ENCODE measurements at places on chromosomes 4 and X. TPM values are rescaled to one million over a fixed set of nuclear protein-coding genes. Genes with fewer than 3 reads are reported as not detected.

- no peak overlapping the region for H3K27ac ChIP-seq
- no peak overlapping the region for H3K4me3 ChIP-seq
- no peak for DNase-seq
- H3K27me3 ChIP-seq = no peaks in the 10 kb centered on the region
- H3K4me1 ChIP-seq = no peaks in the 10 kb centered on the region
Measured at GRCh38 chrX:52352551-52352950, 16.3 kb upstream of the XAGE2 start.

DNA sequence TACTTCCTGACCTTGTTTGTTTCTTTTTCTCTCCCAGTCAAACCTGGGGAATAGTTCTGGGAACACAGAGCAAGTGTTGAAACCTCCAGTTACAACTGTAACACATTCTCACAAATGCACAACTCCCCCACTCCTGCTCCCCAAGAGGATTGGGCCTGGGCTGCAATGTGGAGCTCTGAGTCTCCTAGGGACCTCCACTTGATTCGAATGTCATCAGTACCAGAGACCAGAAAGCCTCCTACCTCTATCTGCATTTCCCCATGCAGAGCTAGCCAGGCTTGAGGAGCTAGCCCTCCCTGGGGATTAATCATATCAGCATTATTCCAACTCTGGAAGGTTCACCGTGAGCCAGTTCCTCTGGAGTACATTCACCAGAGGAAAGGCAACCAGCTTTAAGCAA is 41.7 kb upstream of the CITED1 start:
- no peak overlapping the region for H3K27ac ChIP-seq
- no peaks in the 10 kb centered on the region for H3K36me3 ChIP-seq
- no peaks in the 10 kb centered on the region for H3K27me3 ChIP-seq
- no peak overlapping the region for H3K4me3 ChIP-seq
- no peak for DNase-seq

- DNase-seq = no peak
- H3K4me1 ChIP-seq = no peaks in the 10 kb centered on the region
- no peaks in the 10 kb centered on the region for H3K36me3 ChIP-seq
- no peak overlapping the region for H3K4me3 ChIP-seq
- no peaks in the 10 kb centered on the region for H3K27me3 ChIP-seq
- no peak overlapping the region for H3K27ac ChIP-seq
Measured at GRCh38 chrX:41862562-41863184, 60.7 kb downstream of the CASK start.

DNA sequence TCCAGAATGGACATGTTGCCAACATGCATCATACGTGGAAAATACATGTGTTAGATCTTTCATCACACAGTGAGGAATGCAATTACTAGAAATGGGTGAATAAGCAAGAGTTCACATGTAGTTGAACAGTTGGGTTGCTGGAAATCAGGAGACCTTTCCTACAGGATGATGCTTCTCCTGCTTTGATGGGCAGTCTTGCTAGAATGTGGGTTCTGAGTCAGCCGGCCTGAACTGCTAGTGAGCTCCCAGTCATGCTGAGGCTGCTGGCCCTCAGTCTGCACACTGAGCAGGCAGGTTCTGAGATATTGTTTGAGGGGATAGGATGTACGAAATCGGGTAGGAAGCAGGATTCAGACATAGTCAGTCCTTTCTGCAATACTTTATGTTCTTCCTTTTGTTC is 20.2 kb downstream of the MSL3 start:
- no peaks in the 10 kb centered on the region for H3K36me3 ChIP-seq
- no peak overlapping the region for H3K27ac ChIP-seq
- no peak for DNase-seq
- H3K4me3 ChIP-seq = no peak overlapping the region
- H3K4me1 ChIP-seq = no peaks in the 10 kb centered on the region
- H3K27me3 ChIP-seq = no peaks in the 10 kb centered on the region

DNA sequence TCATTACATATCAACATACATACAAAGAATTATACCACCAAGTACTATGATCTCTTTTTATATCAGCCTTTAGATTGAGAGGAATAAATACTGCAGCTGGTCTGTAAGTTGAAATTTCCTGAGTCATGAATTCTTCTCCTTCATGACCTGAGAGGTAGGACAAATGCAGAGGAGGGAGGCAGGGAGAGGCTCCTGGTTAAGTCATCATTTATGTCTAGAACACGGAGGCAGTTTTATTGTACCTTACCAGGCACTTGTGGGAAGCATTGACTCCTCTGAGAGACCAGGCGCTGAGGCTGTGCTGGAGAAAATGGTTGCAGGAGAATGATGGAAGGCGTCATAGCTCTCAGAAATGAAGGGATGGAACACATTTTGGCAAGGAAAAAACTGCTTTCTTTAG is 12.5 kb upstream of the CASK start:
- H3K4me1 ChIP-seq = no peaks in the 10 kb centered on the region
- no peak overlapping the region for H3K27ac ChIP-seq
- no peaks in the 10 kb centered on the region for H3K36me3 ChIP-seq
- no peaks in the 10 kb centered on the region for H3K27me3 ChIP-seq
- H3K4me3 ChIP-seq = no peak overlapping the region

- H3K36me3 ChIP-seq = no peaks in the 10 kb centered on the region
- no peaks in the 10 kb centered on the region for H3K27me3 ChIP-seq
- no peak overlapping the region for H3K27ac ChIP-seq
Measured at GRCh38 chr4:40405193-40405592, 70.1 kb downstream of the CHRNA9 start.

DNA sequence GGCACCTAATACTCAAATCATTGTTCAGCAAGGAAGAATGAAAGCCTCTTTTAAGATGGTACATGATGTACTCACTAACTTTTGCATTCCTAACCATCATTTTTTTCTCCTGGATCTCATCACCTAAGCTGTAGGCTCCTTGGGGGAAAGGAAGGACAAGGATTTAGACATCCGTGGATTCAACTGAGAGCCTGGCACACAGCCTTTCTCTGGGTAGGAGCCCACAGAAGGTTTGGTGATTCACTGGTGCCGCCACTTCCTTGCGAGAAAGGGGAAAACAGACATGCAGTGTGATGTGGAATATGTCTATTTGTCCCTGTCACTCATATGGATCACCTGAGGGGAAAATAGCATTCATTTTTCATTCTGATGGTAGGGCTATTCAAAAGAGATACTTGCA is 147.3 kb downstream of the PCDH7 start:
- no peak for DNase-seq
- no peak overlapping the region for H3K4me3 ChIP-seq
- H3K36me3 ChIP-seq = no peaks in the 10 kb centered on the region
- H3K27ac ChIP-seq = no peak overlapping the region
- H3K27me3 ChIP-seq = no peaks in the 10 kb centered on the region

GRCh38 chr4:141595531-141595930 is 40.9 kb upstream of the IL15 start:
- DNase-seq = no peak
- no peaks in the 10 kb centered on the region for H3K4me1 ChIP-seq
- H3K36me3 ChIP-seq = no peaks in the 10 kb centered on the region
- H3K4me3 ChIP-seq = no peak overlapping the region

DNA sequence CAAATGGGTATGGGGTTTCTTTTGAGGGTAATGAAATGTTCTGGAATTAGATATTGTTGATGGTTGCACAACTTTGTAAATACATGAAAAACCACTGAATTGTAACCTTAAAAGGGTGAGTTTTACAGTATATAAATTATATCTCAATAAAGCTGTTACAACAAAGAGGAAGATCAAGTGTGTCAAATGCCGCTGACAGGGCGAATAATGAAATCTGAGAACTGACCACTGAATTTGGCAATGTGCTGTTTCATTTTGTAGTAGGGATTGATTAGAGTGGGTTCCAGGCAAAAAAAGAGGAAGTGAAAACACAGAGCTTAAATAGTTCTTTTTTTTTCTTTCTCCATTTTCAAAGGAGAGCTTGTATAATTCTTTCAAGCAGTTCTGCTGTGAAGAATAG is 161.1 kb upstream of the NAP1L5 start:
- no peaks in the 10 kb centered on the region for H3K4me1 ChIP-seq
- DNase-seq = no peak
- no peaks in the 10 kb centered on the region for H3K27me3 ChIP-seq
- H3K27ac ChIP-seq = no peak overlapping the region
- no peaks in the 10 kb centered on the region for H3K36me3 ChIP-seq

GRCh38 chrX:79366873-79367749 is at the start of gene ITM2A:
Gene ITM2A, minus strand, starts transcription at chrX:79367334. Its CDS starts 119 bp downstream, at chrX:79367215.
- peaks cover 7% of the 10 kb centered on the region for H3K4me1 ChIP-seq
- H3K27ac ChIP-seq = peak within 1 kb of the TSS; percentile 89
- no peaks in the 10 kb centered on the region for H3K27me3 ChIP-seq
- H3K36me3 ChIP-seq = no peaks in the 10 kb centered on the region
- peak; percentile 73 for DNase-seq

DNA sequence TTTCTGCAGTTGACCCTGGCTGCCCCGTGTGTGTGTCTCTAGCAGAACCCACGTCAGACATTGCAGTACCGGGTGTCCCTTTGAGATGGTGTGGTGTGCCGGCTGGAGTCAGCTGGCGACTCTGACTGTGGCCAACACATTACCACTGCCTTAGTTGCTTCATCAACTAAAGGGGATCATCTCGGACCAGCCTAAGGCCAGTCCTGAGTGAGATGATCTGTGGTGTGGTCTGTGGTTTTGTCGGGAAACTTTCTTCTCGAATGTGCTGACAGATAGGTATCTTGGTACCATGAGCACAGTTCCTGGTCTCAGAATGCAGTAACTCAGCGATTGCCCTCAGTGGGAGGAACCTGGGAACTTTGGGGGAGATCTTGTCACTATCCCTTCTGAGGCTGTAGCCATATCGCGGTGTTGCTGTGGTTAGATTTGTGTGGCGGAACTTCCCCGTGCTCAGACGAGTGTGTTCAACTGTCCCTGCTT is 15.8 kb downstream of the TBC1D14 start:
- peaks cover 19% of the 10 kb centered on the region for H3K36me3 ChIP-seq
- H3K27me3 ChIP-seq = no peaks in the 10 kb centered on the region
- H3K4me3 ChIP-seq = no peak overlapping the region
- H3K27ac ChIP-seq = no peak overlapping the region
- peaks cover 50% of the 10 kb centered on the region for H3K4me1 ChIP-seq

- no peak overlapping the region for H3K4me3 ChIP-seq
- H3K4me1 ChIP-seq = peaks cover 17% of the 10 kb centered on the region
- no peaks in the 10 kb centered on the region for H3K36me3 ChIP-seq
Measured at GRCh38 chrX:19869193-19869592, 18.2 kb downstream of the SH3KBP1 start.

DNA sequence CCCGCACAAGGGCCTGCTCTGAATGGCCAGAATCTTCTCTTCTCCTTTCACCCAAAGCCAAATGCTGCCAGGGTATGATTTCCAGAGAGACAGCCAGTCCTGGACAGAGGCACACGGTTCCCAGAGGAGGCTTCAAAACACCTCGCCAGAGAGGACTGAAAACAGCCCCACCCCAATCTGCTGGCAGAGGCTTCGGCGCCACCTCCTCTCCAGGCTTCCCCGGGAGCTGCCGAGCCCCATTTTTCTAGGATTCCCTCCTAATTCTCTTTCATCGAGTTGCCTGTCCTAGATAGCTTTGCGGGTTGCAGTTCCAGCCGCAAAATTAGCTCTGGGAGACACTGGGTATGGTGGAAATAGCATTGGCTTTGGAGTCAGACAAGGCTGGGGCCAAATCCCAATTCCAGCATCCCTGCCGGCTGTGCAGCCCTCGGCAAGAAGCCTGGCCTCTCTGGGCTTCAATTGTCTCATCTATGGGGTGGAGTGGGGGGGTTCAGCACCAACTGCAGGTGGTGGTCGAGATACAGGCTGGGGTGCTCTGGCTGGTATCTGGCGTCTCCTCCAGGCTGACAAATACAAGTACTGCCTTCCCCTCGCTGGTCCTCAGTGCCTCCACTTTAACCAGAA is 22.6 kb downstream of the PPP2R2C start:
- no peaks in the 10 kb centered on the region for H3K27me3 ChIP-seq
- H3K36me3 ChIP-seq = no peaks in the 10 kb centered on the region
- no peak overlapping the region for H3K4me3 ChIP-seq

DNA sequence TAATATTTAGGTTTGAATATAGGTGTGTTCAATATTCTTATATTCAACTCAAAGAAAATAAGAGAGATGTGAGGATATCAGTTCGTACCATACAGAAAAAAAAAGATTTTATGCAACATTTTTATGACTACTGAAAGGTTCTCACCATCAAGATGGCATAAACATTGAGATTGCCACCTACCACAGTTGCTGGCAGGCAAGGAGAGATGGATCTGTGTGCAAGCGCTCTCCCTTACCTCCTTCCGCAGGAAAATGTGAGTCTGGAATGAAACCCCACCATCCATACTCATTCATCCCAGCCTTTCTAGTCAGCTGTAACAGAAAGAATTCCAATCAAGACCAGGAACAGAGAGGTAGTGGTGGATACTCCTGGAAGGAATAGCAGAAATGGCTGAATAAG is 376.9 kb downstream of the PPP3CA start:
- H3K27me3 ChIP-seq = no peaks in the 10 kb centered on the region
- H3K4me1 ChIP-seq = no peaks in the 10 kb centered on the region
- no peak overlapping the region for H3K4me3 ChIP-seq
- no peak overlapping the region for H3K27ac ChIP-seq

- H3K27me3 ChIP-seq = no peaks in the 10 kb centered on the region
- H3K4me3 ChIP-seq = no peak overlapping the region
- H3K27ac ChIP-seq = no peak overlapping the region
- no peaks in the 10 kb centered on the region for H3K36me3 ChIP-seq
- no peak for DNase-seq
- no peaks in the 10 kb centered on the region for H3K4me1 ChIP-seq
Measured at GRCh38 chr4:97104666-97105065, 1038.6 kb downstream of the STPG2 start.

- no peaks in the 10 kb centered on the region for H3K36me3 ChIP-seq
- no peaks in the 10 kb centered on the region for H3K4me1 ChIP-seq
- no peak for DNase-seq
- no peak overlapping the region for H3K27ac ChIP-seq
Measured at GRCh38 chrX:10130354-10130753, 26.4 kb upstream of the CLCN4 start.

- no peak within 1 kb of the TSS for H3K27ac ChIP-seq
- H3K4me3 ChIP-seq = no peak within 1 kb of the TSS
- H3K36me3 ChIP-seq = no peaks in the 10 kb centered on the region
- H3K4me1 ChIP-seq = no peaks in the 10 kb centered on the region
Measured at GRCh38 chr4:77605210-77605902, at the start of gene CXCL13. Gene CXCL13, plus strand, starts transcription at chr4:77605820. Its CDS starts 46 bp downstream, at chr4:77605866.

DNA sequence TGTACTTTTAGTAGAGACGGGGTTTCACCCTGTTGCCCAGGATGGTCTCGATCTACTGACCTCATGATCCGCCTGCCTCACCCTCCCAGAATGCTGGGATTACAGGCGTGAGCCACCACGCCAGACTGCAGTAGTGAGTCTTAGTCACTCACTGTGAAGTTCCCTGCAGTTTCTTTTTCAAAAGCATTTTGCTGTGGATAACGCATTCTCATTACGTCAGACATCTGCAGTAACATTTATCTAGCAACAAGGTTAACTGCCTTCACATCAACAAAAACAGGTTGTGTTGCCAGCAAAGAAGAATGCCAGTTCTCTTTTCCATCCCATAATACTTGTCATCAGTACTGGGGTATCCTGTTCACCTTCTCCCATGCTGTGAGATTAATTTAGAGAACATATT is 164.6 kb downstream of the DHRSX start:
- H3K4me1 ChIP-seq = no peaks in the 10 kb centered on the region
- H3K4me3 ChIP-seq = no peak overlapping the region
- DNase-seq = no peak
- H3K36me3 ChIP-seq = no peaks in the 10 kb centered on the region
- H3K27ac ChIP-seq = no peak overlapping the region

The AMBN gene
- not detected for total RNA-seq

The DGAT2L6 gene
- total RNA-seq = not detected

The SSX4 gene
- total RNA-seq = not detected

The APLN gene
- not detected for total RNA-seq

The RBM47 gene
- total RNA-seq = 4.2 TPM

The SLC6A14 gene
- not detected for total RNA-seq

The HPGDS gene
- not detected for total RNA-seq

The GRID2 gene
- not detected for total RNA-seq

The PSMD10 gene
- total RNA-seq = 17.6 TPM

The FGF13 gene
- not detected for total RNA-seq

The C4orf51 gene
- not detected for total RNA-seq

The SLC6A8 gene
- 0.14 TPM for total RNA-seq

The F11 gene
- not detected for total RNA-seq

The ARHGAP36 gene
- total RNA-seq = not detected

The CLDN22 gene
- not detected for total RNA-seq

The JCHAIN gene
- 0.69 TPM for total RNA-seq

All from naive thymus-derived CD4-positive, alpha-beta T cell (primary cell).